ENCODE measurements at places on chromosomes 7 and 10. TPM values are rescaled to one million over a fixed set of nuclear protein-coding genes. Genes with fewer than 3 reads are reported as not detected.

GRCh38 chr7:26159243-26159642 is 7.2 kb downstream of the NFE2L3 start:
- no peak for DNase-seq

DNA sequence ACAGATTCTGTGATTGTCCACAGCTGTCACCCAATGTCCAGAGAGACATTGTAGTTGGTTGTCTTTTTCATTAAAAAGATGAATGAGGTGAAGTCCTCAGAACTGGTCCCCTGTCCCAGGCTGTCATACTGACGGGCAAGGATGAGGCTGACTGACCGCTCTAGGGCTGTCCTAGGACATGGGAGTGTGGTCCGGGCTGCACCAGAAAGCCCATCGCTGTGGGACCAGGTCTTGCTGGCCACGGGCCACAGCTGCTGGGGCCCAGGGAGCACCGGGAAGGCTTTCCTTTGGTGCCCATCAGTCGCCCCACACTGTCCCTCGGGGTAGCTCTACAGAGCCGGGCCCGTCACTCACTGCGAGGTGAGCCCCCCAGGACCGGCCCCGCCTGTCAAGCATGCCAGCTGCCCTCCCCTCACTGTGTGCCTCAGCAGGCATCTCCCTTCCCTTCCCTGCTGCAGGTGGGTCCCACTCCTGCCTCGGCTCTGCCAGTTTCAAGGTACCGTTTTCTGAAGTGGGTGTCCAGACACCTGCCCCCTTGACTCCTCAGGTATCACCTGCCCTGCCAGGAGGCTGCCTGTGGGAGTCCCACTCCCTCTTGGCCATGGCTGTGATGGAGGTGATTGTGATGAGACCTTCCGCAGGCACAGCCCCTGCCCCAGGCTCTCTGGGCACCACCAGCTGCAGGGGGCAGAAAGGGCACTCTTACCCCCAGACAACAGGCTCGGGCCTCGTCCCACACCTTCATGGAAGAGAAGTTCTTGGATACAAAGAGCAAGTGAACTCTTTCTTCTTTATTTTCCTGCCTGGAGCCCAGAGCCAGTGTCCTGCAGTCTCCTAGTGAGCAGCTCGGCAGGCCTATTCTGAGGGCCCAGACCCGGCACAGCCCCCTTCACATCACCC is 21.7 kb downstream of the LRRC27 start:
- no peak for DNase-seq

GRCh38 chr7:106485031-106485551 is 175.9 kb downstream of the CCDC71L start:
- peak; percentile 93 for DNase-seq

- no peak for DNase-seq
Measured at GRCh38 chr7:8932751-8933150, 499.3 kb downstream of the NXPH1 start.

Gene FOXI2
- not detected for total RNA-seq

Gene CYP2C18
- total RNA-seq = not detected

- DNase-seq = peak; percentile 2
Measured at GRCh38 chr7:123492485-123492884, 41.9 kb downstream of the IQUB start.

DNA sequence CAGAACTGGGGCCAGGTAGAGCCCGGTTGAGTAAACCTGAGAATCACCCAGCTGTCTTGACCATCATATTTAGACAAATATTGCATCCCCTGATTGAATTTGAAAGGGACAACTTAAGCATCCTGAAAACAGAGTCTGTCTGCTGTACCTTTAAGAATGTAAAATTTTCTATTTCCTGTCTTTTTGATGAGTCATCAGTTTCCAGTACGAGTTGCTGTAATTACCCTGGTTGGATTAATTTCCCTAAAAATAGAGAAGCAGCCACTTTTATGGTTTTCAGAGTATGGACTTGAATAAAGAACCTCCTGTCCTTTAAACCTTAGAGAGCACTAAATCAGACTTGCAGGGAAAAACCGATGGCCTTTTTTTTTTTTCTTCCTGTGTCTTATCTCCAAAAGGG is 164.6 kb upstream of the SH2B2 start:
- DNase-seq = peak; percentile 66

GRCh38 chr7:34727464-34727995 is 69.5 kb downstream of the NPSR1 start:
- DNase-seq = no peak

DNA sequence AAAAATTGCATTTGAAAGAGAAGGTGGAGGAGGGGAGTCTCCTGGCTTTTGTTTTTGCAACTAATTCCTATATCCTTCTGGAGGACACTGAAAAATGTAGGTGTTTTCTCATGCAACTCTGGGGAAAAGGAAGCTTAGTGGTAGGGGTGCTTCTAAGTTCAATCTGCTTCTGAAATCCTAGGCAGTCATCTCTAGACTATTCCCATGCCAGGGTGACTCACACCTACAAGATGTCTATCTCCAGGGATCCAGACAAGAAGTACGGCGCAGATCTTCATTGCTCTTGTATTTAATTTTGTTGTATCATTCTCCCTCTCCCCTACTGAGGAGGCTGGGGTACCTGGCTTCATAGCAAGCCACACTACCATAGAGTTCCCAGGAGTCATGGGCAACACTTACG is 258.8 kb downstream of the PHF14 start:
- no peak for DNase-seq

DNA sequence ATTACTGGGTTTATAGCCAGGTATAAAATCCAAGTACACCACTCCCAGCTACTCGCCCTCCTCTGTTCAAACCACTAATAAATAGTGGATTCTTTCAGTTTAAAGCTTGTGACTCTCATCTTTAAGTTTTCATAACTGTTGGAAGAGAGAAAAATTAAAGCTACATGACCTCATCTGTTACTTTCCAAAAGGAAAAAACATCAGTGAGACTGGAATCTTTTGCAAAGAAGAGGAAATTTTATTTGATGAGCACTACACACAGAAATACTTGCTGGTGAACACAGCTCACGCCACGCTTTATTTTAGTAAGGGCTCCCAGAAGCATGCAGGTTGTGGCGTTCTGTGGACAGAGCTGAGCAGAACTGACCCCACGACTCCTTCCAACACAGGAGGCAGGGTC is 527.0 kb upstream of the MGMT start:
- no peak for DNase-seq

DNA sequence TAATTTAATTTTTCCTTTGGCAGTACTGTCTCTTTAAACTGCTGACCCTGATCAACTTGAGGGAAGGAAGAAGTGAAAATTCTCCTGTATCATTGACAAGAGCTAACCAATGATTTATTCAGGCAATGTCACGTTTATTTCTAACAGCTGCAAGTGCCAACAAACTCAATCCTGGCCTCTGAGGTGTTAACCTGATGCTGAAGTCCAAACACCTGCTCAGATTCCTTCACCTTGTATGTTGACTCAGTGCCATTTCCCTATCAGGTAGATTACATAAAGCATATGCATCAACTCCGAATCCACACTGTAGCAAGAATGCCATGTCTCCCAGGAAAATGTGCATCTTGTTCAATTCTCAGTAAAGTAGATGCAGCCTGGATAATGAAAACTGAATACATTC is 820.0 kb downstream of the XPNPEP1 start:
- DNase-seq = no peak

DNA sequence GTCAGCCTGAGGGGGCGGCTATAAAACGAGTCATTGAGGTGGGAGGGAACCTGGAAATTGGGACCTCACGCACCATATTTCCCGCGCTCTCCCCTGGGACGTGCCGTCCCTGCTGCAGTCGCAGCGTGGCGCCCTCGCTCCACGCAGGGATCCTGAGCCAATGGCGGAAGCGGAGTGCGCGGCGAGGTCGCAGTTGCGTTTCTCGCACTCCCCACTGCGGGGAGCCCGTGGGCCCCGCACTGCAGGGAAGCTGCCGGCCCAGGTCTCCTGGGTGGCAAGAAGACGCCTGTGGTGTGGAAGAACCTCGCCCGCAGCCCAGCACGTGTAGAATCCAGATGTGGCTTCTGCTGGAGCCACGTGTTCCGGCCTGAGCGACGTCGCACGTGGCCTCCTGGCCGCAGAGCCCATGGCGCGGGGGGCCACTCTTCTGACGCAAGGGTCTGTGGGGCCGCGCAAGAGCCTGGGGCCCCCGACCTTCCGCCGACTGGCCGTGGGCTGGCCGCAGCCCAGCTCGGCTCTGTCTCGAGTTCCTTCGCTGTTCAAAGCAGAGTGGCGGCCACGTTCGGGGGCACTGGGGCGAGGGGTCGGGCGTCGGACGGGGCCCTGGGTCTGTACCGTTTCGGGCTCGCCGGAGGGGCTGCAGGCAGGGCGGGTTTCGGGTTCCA is 26.4 kb downstream of the HIF1AN start:
- peak; percentile 44 for DNase-seq

- DNase-seq = peak; percentile 54
Measured at GRCh38 chr7:75951506-75951905, 36.6 kb downstream of the POR start.

GRCh38 chr7:86980223-86980622 is 79.2 kb downstream of the ELAPOR2 start:
- DNase-seq = no peak

Gene SPACDR
- 0.39 TPM for total RNA-seq

Gene SLC26A3
- total RNA-seq = not detected

GRCh38 chr7:149615690-149616270 is 118.2 kb upstream of the ZNF746 start:
- DNase-seq = no peak

GRCh38 chr10:13371897-13372470 is 23.9 kb upstream of the SEPHS1 start:
- peak; percentile 81 for DNase-seq
